ENCODE measurements at places on chromosomes 7 and 10.

DNA sequence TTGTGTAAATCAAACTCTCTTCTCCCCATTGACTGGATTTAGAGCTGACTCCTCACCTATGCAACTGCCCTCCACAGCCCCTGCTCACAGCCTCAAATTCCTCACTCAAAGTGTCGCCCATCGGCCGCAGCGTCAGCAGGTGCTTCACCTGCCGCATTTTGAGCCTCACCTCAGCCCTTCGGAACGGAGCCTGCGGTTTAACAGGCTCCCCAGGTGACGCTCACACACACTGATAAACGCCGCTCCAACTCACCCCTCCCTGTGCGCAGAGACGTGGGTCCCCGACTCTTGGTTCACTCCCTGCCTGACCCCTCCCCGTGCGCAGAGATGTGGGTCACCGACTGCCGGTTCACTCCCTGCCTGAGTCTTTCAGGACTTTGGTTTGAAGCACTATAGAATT, 57.1 kb downstream of the CARD11 start:
- DNase-seq, result no peak

DNA sequence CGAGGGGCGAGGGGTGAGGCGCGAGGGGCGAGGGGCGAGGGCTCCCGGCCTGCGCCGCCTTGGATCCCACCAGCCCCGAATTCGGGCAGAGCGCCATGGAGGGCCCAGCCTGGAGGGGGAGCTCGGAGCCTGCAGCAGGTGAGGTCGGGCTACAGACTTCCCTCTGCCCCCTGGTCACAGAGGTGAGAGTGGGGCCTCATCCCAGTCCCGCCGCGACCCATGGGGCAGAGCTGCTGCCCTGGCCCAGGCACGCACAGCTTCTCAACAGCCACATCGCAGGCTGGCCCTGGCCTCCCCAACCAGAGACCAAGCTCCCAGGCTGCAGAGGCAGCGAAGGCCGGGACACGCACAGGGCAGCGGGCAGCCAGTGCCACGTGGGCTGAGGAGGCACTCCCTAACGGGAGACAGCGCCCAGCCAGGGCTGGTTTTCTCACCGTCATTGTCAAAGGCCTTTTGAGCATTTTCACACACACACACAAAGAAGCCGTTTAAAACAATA, 191.8 kb downstream of the PTPRN2 start:
- no peak for DNase-seq

- DNase-seq, result no peak
Measured at GRCh38 chr7:28507525-28508282, 95.4 kb downstream of the CREB5 start.

GRCh38 chr10:6038071-6038631, 24.0 kb downstream of the IL2RA start:
- DNase-seq, result peak; percentile 65

DNA sequence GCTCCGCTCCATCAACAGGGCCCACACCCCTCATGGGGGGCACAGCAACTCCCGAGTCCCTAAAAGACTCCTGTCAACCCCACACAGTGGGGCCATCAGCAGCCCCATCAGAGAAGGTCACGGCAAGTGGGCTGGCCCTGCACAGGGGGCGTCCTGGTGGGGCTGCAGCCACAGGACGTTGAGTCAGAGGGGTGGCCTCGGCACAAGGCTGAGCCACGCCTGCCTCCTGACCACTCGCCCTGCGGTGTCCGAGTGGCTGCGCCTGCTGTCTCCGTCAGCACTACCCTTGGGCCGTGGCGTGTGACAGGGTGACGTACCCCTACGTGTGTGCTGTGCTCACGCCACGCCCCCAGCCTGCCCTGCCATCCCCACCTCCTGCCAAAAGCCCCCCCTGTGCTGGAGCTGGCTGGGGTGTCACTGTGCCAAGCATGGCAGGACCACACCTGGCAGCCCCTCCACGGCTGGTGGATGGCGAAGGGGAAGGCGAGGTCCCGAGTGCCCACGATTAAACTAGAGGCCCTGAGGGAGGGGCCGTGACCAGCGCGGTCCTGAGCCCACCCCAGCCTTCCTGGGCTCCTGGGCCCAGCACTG, 26.0 kb upstream of the NKX6-2 start:
- no peak for DNase-seq
